Keratinocyte (primary cell): ENCODE measurements at places on chromosomes 1 and 21.

DNA sequence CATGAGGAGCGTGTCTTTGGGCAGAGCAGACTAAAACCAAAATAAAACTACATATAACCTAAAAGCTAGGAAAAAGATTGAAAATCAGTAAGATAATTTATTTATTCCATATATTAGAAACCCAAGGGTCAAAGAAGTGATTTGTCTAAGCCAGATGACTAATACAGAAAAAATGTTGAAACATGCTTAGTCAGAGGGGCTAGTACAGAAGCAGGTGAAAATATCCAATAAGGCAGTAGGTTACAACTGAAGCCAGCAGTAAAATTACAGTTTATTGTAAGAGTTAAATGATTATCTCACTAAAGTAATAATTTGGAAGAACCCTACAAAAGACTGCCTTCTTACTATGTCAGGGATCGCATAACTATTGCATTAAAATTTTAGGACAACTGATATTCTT lies 1190.9 kb upstream of the PRMT6 start:
- no peak for DNase-seq

DNA sequence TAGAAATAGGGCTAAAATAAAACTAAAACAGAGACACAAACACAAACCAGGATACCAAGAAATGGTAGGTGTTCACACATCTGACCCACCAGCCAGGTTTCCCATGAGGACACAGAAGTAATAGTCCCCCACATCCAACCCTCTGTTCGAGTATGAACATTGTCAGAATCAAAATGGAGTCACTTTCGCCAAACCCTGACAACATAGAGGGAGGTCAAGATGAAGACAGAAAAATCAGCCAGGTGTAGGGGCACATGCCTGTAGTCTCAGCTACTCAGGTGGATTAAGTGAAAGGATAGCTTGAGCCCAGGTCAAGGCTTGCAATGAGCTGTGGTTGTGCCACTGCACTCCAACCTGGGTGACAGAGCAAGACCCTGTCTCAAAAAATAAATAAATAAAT lies 3.8 kb downstream of the UBE2G2 start:
- DNase-seq: no peak

- no peak for DNase-seq
These were observed 129.5 kb upstream of the DSCAM start for GRCh38 chr21:40976198-40977109.

DNA sequence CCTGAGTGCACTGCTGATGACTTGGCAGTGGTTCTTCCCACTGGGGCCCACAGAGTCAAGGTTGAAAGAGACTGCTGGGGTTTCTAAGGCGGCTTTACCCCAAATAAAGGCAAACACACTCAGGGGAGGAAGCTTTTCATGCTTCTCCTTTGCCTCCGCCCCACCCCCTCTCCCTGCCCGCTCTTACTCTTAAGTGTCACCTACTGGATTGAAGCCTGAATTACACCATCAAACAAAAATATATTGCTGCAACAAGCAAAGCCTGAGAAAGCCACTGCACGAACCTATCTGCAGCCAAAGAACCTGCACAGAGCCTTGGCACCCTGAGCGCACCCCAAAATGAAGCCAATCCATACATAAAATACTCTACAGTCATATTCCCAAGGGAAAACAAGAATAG lies 63.1 kb downstream of the PTGFR start:
- DNase-seq: no peak

DNA sequence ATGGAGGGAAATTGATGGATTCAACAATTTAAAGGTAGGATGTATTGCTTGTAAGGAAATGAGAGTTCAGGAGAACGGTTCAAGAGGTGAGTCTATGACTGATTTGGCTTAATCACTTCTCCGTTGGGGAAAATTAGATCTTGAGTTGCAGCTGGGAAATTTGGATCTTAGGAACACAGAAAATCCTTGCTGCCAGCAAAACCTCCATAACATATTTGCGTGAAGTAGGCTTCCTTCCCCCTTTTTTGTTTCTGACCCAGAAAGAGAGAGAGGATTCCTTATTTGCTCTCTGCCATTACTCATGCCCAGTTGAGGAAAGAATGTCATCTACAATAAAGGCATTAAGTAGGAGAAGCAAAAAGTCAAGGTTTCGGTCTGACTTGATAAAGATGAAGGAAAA lies 73.5 kb upstream of the PDC start:
- no peak for DNase-seq

DNA sequence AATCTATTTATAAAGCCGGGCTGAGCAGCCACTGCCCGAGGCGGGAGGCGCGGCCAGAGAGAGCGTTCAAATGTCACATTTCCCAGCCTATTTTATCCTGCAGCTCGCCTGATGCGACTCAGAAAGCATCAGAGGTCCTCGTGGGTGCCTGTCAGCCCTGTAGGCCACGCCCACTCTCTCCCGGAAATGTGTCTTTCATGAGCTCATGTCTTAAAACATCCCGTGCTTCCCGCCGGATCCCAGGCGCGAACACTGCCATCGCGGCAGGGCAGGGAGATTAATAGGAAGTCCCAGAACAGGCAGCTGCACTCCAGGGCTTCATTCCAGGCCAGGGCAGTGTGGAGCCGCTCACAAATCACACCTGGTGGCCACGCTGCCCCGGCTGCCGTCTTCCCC lies 117.5 kb downstream of the PRDM16 start:
- DNase-seq: no peak

- DNase-seq: no peak
These were observed 17.2 kb downstream of the JAK1 start for GRCh38 chr1:64948905-64949833.

DNA sequence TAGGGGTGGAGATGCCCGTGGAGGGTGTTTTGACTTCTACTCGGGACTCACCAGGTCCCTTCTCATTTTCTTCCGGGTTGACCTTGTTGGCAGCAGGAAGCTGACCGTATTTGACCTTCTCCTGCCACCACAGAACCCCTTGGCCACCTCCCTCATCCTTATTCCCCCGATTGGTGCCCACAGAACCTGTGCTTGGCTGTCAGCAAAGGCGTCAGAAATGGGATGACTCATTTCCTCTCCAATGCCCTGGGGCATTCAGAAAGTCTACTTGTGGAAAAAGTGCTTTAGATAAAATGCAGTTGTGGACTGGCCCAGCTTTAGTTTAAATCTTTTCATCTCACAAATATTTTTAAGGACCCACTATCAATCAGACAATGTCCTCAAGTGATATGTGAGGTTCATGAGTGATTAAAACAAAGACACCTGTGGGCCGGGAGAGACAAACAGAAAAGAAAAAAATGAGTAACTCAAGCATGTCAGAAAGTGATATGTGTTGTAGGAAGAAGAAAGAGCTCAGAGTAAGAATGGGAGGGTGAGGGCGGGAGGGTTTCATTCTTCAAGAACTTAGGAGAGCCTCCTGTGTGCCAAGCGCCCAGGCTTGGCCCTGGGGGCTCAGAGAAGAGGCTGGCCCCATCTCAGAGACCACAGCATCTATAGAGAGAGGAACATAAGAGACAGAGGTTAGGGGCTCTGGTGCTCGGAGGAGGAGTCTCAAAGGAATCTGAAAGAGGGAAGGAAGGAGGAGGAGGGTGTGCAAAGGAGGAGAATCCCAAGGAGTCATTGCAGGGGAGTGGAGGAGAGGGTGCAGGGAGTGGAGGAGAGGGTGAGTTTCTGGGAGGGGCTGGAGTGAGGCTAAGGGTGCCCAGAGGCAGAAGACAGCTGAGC lies 221.6 kb upstream of the VAMP3 start:
- peak; percentile 67 for DNase-seq

- DNase-seq: no peak
These were observed 41.4 kb upstream of the AJAP1 start for GRCh38 chr1:4612991-4613390.

DNA sequence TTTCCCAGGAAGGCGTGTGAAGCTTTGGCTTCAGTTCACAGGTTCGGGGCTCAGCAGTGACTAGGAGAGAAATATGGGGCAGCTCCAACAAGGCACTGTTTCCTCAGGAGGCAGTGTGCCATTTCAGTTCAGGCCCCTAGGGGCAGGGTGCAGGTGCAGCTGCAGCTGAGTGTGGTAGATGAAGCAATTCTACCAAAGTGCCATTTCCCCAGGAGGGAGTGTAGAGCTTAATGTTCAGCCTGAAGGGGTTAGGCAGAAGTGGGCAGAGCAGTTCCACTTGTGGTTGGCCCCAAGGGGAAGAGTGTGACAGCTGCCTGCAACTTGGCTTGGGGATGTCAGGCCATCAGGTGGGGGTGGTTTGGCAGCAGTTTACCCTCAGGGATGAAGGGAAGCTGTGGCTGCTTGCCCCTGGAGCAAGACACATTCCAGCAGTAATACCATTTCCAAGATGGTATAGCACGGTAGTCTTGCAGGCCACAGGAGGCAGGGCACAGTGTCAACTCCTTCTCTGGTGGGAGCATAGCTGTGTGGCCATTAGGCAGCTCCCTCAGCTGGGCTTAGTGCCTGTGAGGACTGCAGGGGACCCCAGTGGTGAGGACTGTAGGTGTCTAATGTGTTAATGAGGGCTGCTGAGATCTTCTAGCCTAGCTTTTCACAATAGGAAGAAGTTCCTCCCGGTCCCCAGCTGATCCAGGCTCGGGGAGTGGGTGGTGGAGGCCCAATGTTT lies 34.7 kb downstream of the RGSL1 start:
- DNase-seq: no peak

GRCh38 chr1:40973912-40974311 lies 5.6 kb upstream of the CTPS1 start:
- no peak for DNase-seq

DNA sequence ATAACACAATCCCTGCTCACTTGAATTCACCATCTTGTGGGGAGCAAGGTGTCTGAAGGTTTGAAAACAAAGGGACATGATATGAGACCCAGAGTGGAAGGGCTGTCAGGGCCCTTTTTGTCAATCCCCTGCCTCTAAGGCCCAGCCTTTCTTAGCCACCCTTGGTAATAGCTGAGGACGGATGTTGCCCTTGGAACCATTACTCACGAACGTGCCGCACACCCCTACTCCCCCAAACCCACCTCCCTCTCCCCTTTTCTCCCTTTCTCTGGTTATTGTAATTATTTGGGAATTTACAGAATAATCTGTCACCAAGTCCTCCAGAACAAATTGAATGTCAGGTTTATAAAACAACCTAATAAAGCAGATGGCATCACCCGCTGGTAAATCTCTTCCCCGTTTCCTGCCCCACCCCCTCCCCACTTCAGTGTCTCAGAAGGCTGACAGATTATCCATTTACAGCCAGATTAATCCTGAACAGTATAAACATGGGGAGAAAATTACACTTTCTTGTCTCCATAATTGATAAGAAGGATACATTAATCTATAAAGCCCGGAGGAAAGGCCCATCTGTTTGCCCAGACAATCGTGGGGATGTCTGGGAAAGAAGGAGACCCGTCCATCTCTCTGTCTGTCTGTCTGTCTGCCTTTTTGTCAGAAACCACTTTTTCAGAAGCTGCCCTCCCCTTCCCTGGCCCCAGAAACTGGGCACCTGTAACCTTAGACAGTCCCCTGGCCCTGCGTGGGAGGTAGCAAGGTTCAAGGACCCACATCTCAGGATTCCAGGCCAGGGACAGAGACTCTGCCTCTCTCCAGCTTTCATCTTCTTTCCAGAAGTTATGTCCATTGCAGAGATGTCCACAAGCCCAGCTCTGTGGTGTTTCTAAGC lies 60.6 kb upstream of the CD34 start:
- no peak for DNase-seq

GRCh38 chr21:33203371-33203724 lies 26.4 kb upstream of the IFNAR2 start:
- no peak for DNase-seq

- no peak for DNase-seq
These were observed 275.9 kb upstream of the C1orf105 start for GRCh38 chr1:172144445-172145061.

DNA sequence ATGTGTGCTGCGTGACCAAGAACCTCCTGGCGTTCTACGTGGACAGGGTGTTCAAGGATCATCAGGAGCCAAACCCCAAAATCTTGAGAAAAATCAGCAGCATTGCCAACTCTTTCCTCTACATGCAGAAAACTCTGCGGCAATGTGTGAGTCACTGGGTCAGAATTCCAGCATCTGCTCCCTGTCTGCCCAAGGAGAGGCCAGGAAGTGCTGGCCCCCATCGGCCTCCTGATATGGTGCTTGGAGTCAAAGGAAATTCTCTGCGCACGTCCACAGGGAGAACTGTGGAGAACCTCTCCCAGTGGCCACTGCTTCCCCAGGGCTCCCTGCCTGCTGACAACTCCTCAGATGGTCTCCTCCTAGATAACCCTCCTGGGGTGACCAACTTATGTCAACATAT lies 25.6 kb upstream of the IL20 start:
- no peak for DNase-seq

- DNase-seq: no peak
These were observed 39.3 kb downstream of the TCP10L start for GRCh38 chr21:32545948-32546441.

GRCh38 chr21:16588433-16588860 lies 858.7 kb downstream of the USP25 start:
- peak; percentile 25 for DNase-seq

DNA sequence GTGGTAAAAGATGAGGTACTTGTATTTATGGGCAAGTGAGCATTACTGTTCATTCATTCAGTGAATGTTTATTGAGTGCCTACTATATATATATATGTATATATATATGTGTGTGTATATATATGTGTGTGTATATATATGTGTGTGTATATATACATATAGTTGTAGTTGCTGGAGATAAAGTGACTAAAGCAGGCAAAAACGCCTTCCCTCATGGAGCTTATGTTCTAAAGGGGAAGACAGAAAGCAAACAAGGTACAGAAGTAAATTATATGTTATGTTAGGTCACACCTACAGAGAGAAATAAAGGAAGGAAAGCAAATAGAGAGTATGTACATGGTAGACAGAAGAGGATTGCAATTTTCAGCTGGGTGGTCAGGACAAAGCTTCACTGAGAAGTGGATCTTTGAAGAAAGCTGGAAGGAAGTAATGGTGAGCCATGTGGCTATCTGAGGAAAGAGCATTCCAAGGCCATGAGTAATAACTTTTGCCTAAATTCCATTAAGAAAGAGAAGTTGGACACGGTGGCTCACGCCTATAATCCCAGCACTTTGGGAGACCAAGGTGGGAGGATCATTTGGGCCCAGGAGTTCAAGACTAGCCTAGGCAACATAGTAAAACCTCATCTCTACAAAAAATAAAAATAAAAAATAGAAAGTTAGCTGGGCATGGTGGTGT lies 33.5 kb upstream of the KLF17 start:
- peak; percentile 15 for DNase-seq

- no peak for DNase-seq
These were observed 55.9 kb downstream of the PPP2R5A start for GRCh38 chr1:212341090-212341489.

GRCh38 chr1:222817529-222817928 lies 2.7 kb downstream of the DISP1 start:
- peak; percentile 25 for DNase-seq

DNA sequence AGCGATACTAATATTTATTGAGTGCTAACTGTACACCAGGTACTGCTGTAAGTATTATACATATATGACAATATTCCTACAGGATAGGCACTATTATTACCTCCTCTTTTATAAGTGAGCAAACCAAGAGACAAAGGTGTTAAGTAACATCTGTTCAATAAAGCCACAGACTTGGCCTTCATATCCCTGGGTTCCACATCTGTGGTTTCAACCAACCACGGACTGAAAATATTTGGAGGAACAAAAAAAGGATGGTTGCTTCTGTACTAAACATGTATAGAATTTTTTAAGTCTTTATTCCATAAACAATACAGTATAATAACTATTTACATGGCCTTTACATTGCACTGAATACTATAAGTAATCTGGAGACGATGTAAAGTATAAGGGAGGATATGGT lies 95.1 kb downstream of the RERE start:
- no peak for DNase-seq

- DNase-seq: no peak
These were observed 27.6 kb downstream of the KLHL20 start for GRCh38 chr1:173742203-173742886.
